ENCODE measurements at places on chromosomes 13 and 19.

DNA sequence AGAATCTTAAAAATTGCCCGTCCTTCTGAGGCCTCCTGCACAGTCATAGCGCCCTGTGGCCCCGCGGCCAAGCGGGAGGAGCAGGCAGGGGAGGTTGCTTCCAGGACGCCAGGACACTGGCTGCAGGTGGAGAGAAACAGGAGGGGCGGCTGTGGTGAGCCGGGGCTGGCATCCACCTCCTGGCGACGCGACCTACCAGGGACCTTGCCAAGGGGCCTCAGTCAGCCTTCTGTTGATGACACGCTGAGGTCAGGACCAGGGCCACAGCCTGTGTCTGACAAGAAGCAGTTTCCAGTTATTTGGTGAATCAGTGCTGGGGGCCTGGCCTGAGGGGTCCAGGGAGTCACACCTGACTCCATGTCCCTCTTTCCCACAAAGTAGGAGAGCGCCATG is 13.3 kb upstream of the MKNK2 start:
- DNase-seq, result peak; percentile 30

GRCh38 chr19:58519355-58520256 is at the start of gene ZBTB45:
TSS of gene ZBTB45 (minus strand) at chr19:58519810. CDS start at chr19:58517673, 2,137 bp downstream.
- peak; percentile 93 for DNase-seq

DNA sequence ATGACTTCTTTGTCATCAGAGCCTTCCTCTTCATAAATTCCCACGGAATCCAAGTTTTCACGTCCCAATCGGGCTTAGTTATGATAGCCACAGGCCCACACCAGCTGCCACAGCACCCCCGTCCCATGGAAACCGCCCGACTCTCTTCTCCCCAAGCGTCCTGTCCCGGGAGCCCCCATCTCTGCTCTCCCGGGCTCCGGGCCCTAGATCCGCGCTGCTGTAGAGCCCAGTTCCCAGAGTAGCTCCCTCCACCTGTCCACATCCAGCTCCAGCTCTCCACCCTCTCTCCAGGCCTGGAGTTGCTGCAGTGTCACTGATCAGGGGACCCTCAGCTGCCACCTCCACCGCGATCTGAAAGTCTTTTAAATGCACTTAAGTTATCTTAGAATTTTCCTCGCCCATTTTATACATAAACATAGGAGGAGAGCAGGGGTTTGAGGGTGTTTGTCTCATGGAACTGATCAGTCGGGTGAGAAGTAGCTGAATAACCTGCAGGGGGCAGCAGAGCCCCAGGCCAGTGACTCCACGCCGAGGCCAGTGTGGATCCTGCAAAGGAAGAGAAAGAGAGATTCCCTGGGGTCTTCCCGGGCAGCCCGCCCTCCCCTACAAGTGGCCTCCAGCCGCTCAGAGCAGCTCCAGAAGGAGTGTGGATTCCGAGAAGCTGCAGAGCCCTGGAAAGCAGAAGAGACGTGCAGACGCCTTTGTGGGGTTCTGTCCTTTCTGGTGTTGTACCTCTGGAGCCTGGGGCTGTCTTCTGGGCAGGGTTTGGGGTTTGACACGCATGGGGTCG is 1.1 kb upstream of the ZNF763 start:
- DNase-seq, result peak; percentile 76

GRCh38 chr19:1884291-1884718 is 991 bp downstream of the ABHD17A start:
- peak; percentile 53 for DNase-seq

- peak; percentile 92 for DNase-seq
Measured at GRCh38 chr19:6730153-6730804, 7.1 kb downstream of the GPR108 start.

GRCh38 chr19:18701250-18701608 is 17.7 kb downstream of the CRTC1 start:
- DNase-seq, result no peak

GRCh38 chr13:33150126-33150525 is 133.9 kb downstream of the KL start:
- DNase-seq, result peak; percentile 52

DNA sequence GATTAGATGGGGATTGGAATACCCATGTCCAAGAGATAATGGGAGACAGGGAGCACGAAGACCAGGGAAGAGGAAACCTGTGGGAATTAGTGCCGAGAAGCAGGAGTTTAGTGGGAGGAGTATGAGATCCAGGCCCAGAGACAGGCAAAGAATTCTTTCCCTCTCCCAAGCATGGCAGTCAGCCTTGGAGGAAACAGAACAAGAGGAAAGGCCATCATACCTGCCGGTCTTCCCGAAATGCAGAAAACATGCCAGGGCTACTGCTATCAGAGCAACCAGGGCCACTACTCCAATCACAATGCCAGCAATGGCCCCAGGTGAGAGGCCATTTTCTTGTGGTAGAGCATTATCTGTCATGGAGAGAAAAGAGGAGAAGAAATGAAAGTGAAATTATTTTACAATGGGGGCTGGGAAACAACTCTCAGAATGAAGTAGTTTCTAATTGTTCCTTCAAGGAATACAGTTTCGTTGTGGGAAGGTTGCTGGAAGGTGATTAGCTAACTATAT is 16.1 kb downstream of the CEACAM1 start:
- no peak for DNase-seq

DNA sequence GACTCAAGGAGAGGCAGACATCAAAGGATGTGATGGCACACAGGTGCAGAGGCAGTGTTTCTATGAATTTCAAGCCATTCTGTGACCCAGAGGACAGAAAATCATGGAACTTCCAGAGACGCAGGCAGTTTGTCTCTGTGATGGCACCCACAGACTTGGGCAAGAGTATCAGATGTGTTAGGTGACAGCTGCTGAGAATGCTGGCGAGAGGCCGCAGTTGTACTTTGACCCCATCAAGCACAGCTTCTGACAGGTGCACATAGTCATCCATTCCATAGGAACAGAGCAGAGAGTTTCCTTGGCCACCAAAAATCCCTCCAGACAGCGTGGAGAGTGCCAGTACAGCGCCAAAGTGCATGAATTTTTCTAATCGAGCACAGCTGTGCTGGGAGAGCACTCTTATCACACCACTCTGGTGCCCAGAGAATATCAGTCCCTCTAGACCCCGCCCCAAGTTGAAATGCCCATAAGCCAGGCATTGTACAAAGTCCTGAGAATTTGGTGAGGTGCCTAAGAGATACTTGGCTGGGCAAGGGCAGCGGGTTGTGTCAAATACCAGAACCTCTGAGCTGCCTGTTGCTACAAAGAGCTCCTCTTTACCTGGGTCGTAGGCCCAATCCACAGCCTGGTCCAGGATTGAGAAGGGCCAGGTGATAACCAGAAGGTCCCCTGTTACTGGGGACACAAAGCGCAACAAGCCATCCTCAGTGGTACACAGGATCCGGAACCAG is 12.4 kb downstream of the WDR87 start:
- DNase-seq, result no peak

- peak; percentile 3 for DNase-seq
Measured at GRCh38 chr19:44367024-44367423, 10.5 kb upstream of the ZNF112 start.

DNA sequence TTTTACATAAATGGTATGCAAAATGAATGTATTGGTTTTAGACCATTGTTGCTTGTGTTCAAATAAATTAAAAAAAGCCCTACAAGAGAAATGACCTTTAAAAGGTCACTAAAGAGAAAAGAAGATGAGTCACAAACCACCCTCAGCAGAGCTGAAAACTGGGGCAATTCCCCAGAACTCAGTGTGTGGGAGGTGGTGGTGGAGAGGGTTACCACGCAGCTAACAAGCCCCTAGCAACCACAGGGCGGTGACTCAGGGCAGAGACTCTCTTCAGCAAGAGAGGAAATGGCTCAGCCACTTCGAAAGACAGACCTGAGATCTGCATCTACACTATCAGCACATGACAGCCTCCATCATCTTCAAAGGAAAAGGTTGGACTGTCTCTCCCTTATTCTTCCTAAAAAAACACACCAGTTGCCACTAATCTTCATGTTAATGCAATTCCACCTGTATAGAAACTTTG is 29.4 kb upstream of the NDFIP2 start:
- no peak for DNase-seq

DNA sequence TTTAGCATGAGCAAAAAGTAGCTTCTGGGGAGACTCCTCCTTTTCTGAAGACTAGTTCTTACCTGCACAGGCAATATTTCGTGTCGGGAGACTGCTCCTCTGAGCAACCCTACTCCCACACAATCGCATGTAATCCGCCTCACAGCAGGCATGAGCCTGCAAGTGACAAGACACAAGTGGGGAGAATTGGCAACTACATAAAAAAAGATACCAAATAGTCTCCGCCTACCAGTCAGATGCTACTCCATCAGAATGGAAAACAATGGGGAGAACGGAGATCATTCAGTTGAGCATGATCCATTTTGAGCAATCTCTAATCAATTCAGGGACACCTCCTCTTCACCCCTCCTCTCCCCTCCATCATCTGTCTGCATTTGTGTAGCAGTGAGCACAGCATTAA is 321.0 kb downstream of the COG6 start:
- no peak for DNase-seq

DNA sequence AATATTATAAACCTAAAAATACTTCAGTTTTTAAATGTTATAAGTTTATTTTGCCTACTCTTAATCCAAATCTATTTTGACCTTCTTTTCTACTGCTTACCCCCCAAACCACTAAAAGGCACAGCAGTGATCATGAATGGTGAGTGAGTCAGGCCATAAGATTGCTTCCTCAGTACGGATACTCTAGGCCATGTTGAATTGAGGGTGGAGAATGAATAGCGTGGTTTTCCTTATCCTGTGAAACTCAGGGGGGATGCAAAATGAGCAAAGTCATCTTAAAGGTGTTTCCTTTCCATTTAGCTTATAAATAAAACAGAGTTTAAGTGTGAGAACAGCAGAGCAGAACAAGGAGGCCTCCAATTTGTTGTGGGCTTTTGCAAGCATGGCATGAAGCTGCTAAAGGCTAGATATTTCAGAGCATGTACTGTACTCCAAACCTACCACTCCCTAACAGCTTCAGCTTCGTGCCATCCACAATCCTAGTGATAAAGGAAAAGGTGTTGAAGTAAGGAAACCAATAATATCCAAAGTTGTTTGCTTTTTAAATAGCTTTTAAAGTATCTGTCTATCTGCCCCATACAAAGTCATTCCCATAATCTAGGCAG is 25.0 kb downstream of the SERPINE3 start:
- DNase-seq, result no peak
